ENCODE measurements at places on chromosomes 2 and 18.

- DNase-seq, result no peak
Measured at GRCh38 chr2:16671760-16672159, 6.1 kb upstream of the CYRIA start.

DNA sequence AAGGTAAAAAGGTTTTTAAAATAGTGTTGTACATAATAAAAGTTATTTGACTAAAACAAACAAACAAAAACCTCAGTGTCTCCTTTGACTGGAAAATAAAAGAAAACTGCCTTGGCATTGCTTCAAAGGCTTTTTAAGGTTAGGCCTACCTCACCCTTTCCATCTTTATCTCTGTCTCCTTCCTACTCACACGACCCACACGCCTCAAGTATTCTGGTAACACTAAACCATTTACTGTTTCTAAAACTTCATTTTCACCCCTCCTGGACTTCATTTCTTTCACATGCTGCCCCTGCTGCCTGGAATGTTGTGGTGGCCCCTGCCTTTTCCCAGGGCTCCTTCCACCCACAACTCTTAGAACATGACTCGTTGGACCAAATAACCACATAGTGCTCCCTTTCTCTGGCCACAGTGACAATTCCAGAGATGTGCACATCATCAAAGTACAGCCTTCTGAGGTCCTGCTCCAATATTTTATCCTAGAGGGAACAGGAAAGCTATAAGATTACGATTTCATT lies 54.0 kb downstream of the ERBB4 start:
- no peak for DNase-seq

DNA sequence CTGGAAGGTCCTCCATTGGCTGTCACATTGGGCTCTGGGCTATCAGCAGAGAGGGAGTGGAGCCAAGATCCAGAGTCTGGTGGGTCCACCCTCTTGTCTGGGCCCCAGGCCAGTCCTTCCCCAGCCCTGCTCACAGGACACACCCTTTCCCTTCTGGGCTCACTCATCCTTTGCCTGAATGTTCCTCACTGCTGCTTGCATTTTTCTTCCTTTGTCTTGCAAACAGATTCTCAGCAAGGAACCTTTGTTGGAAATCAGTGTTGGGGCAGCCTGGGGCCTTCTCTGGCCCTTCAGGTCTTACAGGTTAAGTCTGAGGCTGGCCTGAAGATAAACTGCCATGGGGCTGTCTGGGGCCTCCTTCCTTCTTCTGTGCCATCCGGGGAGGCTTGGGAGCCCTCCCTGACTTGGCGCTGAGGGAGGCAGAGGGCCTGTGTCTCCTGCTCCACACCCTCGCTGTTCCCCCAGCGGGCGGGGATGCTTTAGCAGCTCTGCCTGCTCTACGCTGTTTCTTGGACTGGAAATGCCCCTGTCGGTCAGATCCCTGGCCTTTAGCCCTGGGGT lies 11.5 kb upstream of the CELF4 start:
- no peak for DNase-seq

DNA sequence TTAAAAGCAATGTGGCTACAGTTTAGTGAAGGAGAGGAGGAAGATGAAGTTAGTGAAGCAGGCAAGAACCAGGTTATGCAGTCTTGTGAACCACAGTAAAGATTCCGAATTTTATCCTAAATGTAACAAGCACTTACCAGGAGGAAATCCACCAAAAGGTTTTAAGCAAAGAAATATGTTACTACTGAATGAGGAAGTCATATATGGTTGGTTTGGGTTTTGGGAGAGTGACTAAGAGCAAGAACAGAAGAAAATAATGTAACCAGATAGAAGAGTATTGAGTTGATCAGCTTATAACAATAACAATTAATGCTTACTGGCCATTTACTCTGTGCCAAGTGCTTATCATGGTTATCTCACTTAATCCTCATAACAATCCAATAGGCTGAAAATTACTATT lies 1.9 kb downstream of the USP37 start:
- DNase-seq, result no peak

- DNase-seq, result no peak
Measured at GRCh38 chr2:25230198-25230947, 62.0 kb upstream of the POMC start.

DNA sequence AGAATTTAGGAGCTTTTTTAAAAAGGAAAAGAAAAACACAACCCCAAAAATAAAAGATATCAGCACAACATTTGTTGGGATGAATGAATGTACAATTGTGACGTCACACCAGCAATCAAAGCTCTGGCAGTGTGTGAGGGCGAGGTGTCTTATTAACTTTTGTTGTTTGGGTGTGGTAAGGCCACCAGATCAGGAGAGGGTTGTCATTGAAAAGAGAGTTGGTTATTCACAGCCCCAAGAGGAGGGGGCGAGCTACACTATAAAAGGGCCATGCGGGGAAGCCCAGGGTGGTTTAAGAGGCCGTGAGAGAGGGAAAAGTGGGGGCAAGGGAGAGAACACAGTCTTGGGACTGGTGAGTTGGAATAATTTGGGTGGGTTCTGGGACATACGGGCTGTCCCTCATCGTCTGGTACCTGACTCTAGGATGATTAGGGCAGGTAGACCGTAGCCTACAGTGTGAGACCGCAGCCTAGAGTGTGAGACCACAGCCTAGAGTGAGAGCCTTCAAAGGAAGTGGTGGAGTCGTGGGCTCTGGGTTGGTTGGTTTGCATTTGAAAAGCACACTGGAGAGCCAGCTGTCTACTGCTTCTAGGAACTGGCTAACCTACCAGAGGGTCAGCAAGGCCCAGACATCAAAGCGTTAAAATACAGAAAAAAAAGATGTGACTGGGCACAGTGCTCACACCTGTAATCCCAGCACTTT lies 128.4 kb downstream of the INO80D start:
- DNase-seq, result no peak

GRCh38 chr18:45528712-45529336 lies 86.5 kb upstream of the SLC14A2 start:
- no peak for DNase-seq

- DNase-seq, result no peak
Measured at GRCh38 chr18:58605027-58606020, 23.6 kb downstream of the ALPK2 start.

DNA sequence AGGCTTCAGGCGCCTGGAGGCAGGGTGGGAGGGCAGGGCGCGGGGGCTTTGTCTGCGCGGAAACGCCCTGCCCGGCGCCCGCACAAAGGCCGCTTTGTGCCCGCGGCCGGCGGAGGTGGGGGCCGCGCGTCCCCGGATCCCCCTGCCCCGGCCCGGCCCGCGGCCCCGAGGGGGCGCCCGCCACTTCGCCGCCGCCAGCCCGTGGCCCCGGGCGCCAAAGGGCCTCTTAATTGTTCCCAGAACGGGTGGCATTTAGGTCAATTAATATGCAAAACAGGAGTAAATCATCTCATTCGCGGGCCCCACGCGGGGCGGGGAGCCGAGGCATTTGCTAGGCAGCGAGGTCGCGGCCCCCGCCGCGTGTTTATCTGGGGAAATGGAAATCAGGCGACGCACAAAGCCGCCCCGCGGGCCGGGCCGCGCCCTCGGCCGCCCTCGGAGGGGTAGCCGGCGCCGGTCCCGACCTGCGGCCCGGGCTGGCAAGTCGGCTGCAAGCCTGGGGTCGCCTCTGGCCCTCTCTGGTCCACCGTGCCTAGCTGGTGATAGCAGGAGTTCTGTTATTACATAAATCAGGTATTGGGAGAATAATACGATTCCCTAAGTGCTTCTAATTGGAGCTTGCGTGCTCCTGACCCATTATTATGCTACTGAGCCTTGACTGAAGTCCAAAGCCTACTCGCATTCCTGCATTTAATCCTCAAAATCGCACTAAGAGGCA lies 148.2 kb upstream of the GLI2 start:
- no peak for DNase-seq

- no peak for DNase-seq
Measured at GRCh38 chr2:18630101-18630500, 40.7 kb upstream of the NT5C1B start.

DNA sequence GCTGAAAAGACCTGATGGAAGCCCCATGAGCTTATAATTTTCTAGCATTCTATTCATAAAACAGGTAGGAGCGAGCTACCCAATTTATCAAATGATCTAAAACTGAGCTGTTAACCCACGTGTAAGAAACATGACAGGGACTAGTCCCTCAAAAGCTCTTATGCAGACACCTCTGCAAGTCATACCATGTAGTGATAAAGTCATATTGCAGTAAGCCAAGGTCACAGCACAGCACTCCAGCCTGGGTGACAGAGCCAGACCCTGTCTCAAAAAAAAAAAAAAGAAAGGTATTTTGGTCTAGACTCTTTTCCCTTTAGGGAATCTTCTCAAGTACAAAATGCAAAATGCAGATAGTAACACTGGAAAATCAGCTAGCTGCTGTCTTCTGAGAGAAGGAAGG lies 58.9 kb upstream of the ARL5A start:
- DNase-seq, result no peak

- no peak for DNase-seq
Measured at GRCh38 chr2:96757477-96757860, 3.2 kb upstream of the CNNM4 start.

DNA sequence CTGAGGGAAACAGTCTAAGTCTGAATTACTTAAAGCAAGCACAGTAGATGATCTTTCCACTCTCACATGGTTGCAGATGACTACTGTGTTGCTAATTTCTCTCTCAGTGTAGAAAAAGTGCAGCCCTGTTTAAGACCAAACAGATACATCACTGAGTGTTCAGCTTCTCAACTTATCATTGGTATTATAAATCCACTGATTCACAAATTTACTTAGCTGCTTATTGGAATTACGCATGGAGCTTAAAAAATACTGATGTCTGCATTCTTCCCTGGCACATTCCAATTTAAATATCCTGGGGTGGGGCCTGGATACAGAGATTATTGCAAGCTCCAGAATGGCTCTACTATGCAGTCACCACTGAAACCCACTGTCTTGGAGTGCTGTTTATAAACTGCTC lies 411.2 kb downstream of the RND3 start:
- no peak for DNase-seq

- no peak for DNase-seq
Measured at GRCh38 chr18:63820694-63821093, 45.5 kb downstream of the SERPINB7 start.

DNA sequence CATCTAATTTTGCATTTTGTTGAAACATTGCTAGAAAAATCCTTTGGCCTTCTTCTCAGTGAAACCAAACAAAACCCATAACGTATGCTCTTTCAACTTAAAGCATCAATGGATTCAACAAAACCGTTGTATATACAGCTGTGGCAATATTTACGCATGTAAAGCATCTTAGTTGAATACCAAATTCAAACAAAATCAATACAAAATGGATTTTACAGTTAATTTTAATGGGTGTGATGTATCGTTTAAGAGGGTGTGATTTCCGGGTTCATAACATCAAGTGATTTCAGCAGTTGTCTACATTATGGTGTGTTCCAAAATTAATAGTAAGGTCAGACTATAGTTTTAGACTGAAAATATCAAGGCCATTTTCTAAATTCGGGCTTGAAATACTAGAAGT lies 198.2 kb downstream of the TGIF1 start:
- DNase-seq, result no peak

DNA sequence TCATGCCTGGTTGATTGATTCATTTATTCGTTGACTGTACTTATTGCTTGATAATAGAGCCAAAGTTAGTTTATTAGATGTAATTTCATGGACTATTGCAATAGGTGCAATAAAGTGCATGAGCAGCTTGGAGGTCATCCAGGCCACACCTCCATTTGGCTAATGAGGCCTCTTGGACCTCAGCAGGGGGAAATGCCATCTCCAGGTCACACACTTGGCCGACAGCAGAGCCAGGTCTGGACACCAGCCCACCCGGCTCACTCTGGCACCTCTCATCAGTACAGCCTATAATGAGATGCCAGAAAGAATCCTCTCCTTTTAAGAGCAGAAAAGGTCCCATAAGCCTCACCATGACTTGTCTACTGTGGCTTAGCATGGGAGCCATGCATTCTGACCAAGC lies 71.2 kb upstream of the AFF3 start:
- no peak for DNase-seq

- no peak for DNase-seq
Measured at GRCh38 chr18:8667846-8668245, 37.5 kb upstream of the MTCL1 start.

- no peak for DNase-seq
Measured at GRCh38 chr2:41791523-41791922, 256.3 kb upstream of the PKDCC start.

DNA sequence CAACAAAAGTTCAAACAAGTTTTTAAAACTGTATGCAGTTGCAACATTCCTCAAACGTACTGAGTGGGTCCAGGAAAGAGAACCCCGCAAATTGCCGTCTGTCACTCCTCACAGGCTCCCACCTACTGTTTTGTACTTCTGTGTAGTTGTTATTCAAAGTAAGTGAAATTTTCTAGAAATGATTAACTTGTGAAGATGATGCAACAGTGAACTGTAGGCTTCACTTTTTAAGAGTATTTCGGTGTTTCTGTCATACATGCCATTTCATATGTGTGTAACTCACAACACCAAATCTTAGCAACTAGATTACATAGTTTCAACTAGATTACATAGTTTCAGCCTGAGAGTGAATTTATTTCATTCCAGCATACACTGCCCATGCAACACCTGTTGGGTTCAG lies 226.0 kb upstream of the TANK start:
- no peak for DNase-seq

DNA sequence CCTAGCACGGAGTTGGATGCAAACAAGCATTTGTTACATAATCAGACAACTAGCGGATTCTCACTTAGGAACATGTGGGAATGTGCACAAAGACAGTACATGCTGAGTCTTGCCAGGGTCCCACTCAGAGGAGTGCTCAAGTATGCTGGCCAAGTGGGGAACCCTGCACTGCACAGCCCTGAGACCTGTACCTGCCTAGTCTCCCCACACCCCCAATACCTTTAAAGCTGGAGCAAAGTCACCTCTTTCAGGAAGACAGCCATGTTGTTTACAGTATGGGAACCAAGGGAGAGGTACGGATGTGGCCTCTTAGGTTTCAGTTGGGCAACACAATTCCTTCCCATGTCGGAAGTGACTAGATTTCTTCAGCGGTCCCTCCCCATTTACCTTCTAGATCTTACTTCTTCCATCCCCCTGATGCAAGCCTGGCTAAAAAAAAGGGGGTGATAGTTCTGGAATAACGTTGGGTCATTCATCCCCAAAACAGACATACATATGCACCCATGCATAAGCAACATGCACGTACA lies 10.7 kb downstream of the CXCR1 start:
- no peak for DNase-seq

DNA sequence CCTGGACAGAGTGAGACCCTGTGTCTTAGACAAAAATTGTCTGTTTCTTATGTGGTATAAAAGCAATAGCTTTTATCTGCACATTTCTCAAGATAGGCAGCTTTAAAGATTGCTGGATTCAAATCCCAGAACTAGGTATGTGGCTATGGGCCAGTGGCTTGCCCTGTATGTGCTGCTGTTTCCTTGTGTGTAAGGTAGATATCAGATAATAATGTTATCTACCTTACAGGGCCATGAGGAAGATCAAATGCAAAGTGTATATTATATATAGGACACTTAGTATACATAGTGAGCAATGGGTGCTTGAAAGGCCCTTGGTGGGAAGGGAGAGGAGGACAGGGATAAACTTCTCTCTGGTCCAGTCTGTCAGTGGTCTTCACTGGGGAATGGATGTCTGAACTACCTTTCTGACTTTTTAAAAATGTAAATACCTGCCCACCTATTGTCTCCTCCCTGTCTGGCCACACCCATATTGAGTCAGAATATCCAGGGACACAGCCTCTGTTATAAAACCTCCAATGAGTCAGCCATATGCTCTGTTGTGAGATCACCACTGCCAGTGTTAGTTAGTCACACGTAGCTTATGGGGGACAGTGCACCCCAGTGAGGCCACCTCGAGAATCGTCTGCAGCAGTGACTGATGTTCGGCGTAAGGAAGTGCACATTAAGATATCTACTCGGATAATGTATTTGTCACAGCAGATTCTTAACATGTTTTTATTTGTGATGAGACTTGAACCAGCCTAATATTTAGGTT lies 383.4 kb downstream of the PTPRM start:
- no peak for DNase-seq

- no peak for DNase-seq
Measured at GRCh38 chr2:228675091-228675490, 493.6 kb upstream of the SPHKAP start.
